ENCODE measurements at places on chromosomes 4 and X.

GRCh38 chr4:23068756-23069155 lies 376.0 kb downstream of the GBA3 start:
- DNase-seq: no peak

- DNase-seq: no peak
Observed at GRCh38 chr4:6663596-6664393, 23.3 kb downstream of the MRFAP1 start.

DNA sequence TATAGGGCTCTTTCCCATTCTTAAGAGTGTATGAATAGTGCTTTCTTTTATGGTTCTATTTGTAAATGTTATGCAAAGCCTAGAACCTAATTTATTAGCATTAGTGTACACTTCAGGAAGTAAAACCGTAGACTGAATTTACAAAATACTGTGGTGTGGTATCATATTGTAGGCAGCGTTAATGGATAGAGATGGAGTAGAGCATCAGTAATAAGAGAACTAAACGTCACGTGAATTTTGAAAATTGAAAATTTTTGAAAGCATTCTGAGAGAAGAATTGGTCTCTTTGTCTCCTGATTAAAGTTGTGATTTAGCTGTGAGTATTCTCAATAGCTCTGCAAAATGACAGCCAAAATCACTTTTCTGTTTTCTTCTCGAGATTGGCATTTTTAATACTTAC lies 2.9 kb downstream of the STIM2 start:
- DNase-seq: no peak

- DNase-seq: no peak
Observed at GRCh38 chr4:158906073-158906472, 137.2 kb downstream of the FNIP2 start.

DNA sequence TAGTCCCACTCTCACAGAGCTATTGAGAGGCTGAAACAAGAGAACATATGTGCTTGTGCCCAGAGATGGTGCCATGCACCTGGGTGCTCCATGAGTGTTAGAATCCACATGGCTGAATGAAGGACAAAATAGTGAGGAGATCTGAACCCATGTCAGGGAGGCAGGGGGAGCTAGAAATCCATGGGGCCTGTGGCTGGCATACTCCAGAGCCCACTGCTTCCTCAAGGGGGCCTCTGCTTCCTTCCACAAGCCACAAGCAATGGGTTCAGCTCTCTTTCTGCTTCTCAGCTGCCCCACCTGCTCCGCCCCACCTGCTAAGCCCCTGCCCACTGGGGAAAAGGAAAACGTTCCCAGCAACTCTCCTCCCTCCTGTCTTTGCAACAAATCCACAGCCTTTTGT lies 46.1 kb downstream of the PJA1 start:
- DNase-seq: no peak

DNA sequence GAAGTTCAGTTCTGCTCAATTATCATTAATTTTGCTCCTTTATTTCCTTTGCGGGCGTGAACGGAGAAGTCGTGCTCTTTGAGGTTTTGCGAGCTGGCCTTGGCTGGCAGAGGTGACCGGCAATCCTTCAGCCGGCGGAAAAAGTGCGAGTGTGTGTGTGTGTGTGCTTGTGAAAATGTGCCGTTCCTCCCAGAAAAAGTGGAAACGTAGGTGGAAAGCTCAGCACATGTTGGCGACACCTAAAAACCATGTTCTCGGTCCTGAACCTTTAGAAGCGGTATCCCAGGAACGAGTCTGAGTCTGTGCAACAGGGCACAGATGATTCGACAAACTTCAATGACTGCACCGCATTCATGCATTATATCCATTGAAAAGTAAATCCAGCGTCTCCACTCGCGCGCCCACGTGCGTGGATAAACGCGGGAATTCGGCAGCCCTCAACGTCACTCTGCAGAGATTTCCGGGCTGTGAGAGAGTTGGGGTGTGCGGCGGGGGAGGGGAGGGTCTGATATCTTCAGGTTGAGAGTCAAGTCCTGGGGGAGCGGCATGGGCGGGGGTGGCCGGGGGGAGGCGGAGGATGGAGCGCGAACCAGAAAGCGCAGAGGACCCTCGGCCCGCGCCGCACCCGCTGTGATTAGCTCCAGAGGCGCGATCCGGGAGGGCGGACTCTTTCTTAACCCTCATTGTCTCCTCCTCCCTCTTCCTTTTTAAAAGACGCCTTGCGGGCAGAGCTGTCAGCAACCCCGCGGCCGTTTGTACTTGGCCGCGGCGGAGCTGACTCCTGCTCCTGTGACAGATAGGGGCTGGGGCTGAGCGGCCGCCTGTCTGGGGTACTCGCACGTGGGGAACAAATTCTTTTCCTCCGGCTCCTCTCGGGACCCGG lies at the start of gene SHISA3:
Gene SHISA3 (plus strand): TSS at position 737 of the 883 bp plus-strand sequence. CDS start 569 bp downstream, outside the sequence.
- DNase-seq: peak; percentile 15

DNA sequence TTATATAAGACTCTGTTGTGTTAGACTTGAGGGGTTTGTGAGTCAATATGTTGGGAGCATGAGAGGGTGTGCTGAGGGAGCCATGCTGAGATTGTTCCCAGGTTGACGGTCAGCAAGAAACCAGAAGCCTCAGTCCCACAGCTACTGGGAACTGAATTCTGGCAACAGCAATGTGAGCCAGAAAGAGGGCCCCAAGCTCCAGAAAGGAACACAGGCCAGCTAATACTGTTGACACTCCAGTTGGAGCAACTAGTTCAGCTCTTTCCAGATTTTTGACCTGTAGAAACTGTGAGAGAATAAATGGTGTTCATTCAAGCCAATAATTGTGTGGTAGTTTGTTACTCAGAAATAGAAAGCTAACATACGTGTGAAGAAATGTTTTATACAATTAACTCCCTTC lies 17.1 kb downstream of the ADH1A start:
- DNase-seq: no peak

DNA sequence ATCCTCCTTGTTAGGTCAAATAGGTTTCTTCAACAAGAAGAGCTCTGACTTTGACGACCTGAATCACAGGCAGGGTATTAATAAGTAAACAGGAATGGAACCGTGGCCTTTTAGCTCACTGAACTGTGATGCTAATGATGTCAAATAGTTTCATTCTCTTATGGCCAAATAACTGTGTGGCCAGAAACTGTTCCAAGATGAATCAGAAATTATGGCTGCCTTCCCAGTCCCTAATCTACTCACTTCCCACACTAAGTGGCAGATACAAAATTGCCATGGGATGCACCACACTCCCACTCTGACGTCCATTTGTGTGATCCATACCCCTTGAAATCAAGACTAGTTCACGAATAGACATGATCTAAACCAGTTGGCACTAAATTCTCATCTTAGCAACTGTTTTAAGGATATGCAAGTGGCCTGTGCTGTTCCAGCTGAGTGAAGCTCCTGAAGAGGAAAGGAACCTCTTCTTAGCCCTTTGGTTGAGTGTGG lies 455.4 kb downstream of the IL15 start:
- DNase-seq: peak; percentile 96

DNA sequence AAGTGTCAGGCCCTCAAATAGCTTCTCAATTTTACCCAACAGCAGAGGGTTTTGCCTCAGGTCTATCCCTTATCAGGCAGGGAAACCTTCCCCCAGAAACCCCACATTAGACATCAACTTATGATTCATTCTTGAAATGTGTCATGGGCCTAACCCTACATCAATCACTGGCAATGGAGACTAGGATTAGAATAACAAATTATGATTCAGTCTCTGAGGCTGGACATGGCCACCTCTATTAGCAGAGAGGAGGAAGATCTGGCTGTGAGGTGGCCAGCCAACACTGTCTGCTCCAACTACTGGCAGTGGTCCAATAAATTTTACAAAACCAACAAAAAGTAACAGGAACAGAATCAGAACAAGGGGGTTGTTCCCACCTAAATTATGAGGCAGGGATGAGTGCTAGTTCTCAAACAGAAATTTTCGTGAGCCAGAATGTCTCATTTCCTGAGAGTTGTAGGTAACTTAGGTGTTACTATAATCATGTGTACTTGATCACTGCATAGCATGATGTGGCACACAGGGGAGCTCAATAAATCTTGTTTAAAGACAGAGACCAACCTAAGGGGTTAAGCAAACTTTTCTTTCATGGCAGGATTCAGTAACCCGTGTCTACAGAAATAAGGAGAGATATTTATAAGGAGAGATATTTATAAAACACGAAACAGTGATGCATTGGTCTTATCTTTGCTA lies 126.8 kb downstream of the NFKB1 start:
- peak; percentile 36 for DNase-seq

- no peak for DNase-seq
Observed at GRCh38 chr4:139806929-139807328, 141.3 kb downstream of the MGST2 start.

DNA sequence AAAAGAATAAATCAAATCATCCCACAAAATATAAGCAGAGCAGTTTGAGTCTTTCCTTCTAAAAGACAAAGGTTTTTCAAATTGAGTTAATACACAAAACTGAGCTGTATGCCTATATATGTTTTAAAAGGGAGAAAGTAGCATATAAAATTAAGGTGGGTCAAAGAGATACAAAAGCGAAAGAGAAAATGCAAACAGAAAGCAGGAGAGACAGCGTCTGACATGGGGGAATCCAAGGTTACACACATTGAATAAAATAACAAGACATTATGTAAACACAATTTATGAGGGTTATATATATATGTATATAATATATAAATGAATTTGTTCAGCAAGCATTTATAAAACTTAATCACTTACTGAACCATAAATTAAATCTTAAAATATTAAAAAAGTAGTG lies 276.1 kb upstream of the LCORL start:
- no peak for DNase-seq

DNA sequence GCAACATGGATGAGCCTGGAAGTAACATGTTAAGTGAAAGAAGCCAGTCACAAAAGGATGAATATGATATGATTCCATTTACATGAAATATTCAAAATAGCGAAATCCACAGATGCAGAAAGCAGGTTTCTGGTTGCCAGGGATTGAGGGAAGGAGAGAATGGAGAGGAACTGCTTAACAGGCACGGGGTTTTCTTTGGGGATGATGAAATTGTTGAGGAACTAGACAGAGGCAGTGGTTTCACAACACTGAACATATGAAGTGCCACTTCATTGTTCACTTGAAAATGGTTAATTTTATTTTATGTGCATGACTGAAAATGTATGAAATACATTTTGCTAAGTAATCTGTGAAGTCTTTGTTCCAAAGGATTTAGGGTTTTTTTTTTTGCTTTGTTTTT lies 182.5 kb upstream of the TBL1X start:
- DNase-seq: peak; percentile 4

- DNase-seq: no peak
Observed at GRCh38 chr4:182219411-182220056, 23.7 kb upstream of the TENM3 start.

- peak; percentile 84 for DNase-seq
Observed at GRCh38 chrX:110741213-110741796, 54.3 kb downstream of the CHRDL1 start.

GRCh38 chrX:24498181-24498580 lies 33.1 kb downstream of the PDK3 start:
- DNase-seq: peak; percentile 16

DNA sequence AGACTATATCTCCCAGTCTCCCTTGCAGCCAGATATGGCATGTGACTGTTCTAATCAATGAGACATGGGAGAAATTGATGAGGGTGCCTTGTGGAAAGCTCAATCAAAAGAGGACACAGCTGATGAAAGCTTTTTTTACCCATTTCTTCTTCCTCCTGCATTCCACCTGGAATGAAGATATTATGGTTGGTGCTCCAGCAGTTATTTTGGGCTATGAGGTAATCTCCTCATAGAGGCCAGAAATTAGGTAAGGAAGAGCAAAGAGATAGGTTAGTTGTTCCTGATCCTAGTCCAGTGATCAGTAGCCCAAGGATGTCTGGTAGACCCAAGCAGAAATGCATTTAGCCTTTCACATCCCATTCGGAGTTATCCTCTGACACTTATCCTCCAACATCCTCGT lies 16.8 kb upstream of the KIAA0232 start:
- no peak for DNase-seq

DNA sequence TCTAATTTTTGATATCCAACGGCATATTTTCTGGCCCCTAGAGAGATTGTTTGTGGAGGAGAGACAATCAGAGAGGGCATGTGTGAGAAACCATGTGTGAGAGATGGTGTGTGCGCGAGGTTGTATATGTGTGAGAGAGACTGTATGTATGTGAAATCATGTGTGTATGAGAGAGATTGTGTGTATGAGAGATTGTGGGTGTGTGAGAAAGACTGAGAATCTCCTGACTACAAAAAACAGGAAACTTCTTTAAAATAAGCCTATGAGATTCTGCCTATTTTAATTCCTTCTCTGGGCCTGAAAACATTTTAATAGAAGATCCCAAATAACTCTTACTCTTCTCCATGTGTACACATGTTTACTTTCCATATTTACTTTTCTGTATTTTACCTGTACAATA lies 1.5 kb upstream of the FAM241A start:
- no peak for DNase-seq

DNA sequence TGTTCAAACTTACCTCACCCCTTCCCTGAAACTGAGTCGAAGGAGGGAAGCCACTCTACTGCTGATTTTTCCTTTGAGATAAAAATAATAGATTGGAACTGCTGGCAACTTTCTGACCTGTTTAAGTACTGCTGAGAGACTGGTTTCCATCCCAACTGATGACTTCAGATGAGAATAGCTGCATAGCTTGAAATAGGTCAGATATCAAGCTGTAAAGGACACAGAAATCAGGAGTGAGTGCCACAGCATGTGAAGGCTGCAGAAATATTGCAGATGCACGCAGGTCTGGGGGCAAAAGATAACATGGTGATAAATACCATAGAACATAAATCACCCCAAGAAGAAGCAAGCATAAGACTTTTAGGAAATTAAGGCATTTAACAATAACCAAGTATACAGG lies 923.2 kb downstream of the SH3BGRL start:
- DNase-seq: no peak

GRCh38 chr4:95910749-95911148 lies 70.9 kb downstream of the PDHA2 start:
- DNase-seq: no peak

DNA sequence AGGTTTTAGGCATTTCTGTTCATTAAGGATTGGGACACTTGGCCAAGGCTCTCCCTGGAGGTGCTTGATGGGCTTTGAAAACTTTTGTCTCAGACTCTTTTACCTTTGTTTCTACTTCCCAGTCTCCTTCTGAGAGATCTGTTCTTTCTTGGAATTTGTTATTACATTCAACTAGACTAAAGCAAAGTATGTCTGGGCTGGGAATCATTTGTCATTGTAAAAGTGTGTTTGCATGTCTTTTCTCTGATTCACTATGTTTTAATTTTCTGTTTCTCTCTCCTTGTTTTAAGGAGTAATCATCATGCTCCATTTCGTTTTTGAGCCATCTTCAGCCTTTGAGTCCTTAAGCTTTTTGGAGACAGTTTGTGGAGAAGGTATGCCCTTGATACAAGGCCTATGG lies 12.2 kb upstream of the PGRMC2 start:
- DNase-seq: no peak

- no peak for DNase-seq
Observed at GRCh38 chrX:112714357-112714918, 34.7 kb upstream of the LHFPL1 start.

Measured in foreskin fibroblast (primary cell).